ENCODE measurements at places on chromosomes 7 and 10. TPM values are rescaled to one million over a fixed set of nuclear protein-coding genes. Genes with fewer than 3 reads are reported as not detected.

GRCh38 chr10:5549462-5550249 is 24.9 kb downstream of the CALML3 start:
- no peak for DNase-seq

- DNase-seq, result no peak
Measured at GRCh38 chr10:113751181-113751732, at the start of gene PLEKHS1. Gene PLEKHS1 (plus strand): TSS chr10:113751682. CDS start chr10:113755278, 3,596 bp downstream.

CYP2W1 gene
- total RNA-seq, result not detected

- no peak for DNase-seq
Measured at GRCh38 chr10:16648366-16648765, 126.7 kb upstream of the C1QL3 start.

- DNase-seq, result no peak
Measured at GRCh38 chr10:97904018-97904381, 54.4 kb downstream of the GOLGA7B start.

Data from left ventricle myocardium superior (tissue), 1 donor.